ENCODE measurements at places on chromosomes 2 and 18. TPM values are rescaled to one million over a fixed set of nuclear protein-coding genes. Genes with fewer than 3 reads are reported as not detected.

- no peak for DNase-seq
Measured at GRCh38 chr2:137133225-137133624, 367.9 kb downstream of the THSD7B start.

GRCh38 chr18:71784777-71785176 is 759.4 kb downstream of the CBLN2 start:
- DNase-seq: peak; percentile 0

DNA sequence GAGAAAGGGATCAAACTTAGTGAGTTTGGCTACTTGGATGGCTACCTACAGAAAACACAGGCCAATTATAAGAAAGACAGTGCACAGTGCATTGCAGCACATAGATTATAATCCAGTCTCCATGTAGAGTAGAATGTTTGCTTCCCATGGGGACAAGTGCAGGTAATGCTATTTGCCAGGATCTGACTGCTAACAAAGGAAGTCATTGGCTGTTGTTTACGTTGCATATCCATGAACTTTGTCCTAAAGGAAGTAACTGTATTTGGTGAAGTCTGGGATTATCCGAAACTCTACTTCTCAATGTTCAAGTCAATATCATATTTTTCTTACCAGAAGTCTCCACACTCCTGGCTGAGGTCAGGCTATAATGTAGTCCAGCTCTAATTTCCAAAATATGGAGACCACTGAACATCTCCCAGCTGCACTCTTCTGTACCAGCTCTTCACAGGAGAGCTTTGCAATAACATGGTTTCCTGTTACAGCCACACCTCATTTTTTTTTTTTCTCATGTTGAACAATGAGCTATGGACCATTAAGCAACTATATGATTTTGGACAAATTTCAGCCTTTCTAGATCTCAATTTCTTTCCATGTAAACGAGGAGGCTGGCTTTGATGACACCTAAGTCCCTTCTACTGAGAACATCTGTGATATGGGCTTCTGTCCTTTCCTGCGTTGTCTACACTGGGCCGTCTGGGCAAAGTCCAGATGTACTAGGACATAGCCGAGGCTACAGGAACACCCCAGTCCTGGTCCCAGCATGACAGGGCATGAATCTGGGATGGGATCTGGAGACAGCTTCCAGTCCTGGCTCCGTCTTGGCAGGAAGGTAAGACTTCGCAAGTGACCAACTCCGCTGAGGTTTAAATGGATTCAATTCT is 154.8 kb downstream of the LAMA1 start:
- DNase-seq: no peak

Gene GPR55
- not detected for total RNA-seq

DNA sequence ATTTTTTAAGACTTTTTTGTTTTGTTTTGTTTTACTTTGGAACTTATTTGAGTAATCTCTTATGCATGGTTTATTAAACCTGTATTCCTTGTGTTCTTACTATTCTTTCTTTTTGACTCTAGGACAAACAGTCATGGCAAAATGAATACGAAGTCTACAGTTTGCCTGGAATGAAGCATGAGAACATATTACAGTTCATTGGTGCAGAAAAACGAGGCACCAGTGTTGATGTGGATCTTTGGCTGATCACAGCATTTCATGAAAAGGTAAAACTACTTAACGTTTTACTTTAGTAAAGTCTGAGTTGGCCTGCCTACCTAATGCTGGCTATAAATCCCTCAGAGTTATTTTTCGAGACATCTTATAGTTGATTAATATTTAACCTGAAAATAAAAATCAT is 72.3 kb downstream of the ACVR2A start:
- DNase-seq: no peak

DNA sequence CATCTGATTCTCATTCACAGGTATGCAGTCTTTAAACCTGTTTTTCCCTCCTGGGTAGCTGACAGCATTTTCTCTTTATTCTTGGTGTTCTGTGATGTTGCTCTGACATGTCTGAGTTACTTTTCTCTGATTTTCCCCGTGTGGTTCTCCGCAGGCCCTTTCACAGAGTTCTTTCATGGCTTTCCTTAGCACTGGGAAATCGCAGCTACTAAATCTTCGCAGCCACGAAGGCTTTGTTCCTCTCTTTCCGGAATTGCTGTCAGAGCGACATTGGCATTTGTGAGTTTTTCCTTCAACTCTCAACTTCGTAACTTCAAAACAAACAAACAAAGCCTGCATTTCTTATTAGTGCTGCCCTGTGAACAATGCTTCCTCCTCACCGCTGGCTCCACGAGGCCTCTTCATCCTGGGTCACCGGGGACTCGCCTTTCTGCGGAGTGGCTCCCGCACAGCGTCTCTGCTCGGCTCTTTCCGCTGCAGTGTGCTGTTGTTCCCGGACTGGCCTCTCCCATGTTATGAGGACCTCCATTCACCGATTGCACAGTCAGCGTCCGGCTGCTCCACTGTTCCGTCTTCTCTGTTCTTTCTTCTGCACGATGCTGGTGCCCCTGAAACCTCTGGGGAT is 16.1 kb downstream of the COLEC11 start:
- DNase-seq: no peak

Data from OCI-LY7 (cell line).